ENCODE measurements at places on chromosomes 7 and 10.

- DNase-seq = peak; percentile 85
These were observed at the start of gene IL6 for GRCh38 chr7:22726907-22727713. TSS of gene IL6 (plus strand) at chr7:22727200. CDS start at chr7:22727263, 63 bp downstream.

DNA sequence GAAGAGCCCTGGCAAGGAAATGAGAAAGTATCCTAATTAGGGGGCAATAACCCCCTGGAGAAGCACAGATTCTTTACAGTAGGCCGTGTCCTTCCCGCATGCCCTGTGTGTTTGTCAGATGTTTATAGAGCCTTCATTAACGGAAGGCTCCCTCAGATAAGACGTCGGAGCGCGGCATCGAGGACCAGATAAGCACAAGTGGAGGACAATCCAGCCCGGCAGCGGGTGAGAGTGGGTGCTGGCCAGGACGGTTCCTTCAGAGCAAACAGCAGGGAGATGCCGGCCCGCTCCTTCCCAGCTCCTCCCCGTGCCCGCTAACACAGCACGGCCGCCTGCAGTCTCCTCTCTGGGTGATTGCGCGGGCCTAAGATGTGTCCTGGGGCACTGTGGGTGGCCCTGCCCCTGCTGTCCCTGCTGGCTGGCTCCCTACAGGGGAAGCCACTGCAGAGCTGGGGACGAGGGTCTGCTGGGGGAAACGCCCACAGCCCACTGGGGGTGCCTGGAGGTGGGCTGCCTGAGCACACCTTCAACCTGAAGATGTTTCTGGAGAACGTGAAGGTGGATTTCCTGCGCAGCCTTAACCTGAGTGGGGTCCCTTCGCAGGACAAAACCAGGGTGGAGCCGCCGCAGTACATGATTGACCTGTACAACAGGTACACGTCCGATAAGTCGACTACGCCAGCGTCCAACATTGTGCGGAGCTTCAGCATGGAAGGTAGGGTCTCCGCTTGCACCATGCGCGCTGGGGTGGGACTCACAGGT lies at the start of gene GDF2:
GDF2 (plus strand) TSS at position 155 of the 762 bp plus-strand sequence; CDS start at position 370, 215 bp downstream.
- DNase-seq = peak; percentile 42

DNA sequence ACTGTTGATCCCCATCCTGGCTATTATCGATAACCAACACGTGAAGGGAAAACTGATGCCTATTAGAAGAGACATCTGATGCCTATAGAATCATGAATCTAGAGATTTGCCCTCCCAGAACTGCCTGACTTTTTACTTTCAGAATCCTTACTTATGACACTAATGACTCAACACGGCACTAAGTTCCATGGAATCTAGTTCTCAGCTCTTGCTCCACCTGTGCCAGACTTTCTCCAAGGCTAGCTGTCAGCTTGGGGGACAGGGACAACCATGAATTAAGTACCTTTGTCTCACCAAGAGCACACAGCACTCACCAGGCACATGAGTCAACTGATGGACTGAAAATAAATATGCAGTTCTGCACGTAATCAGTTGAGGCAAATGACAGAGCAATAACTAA lies 184.2 kb downstream of the FRMD4A start:
- no peak for DNase-seq

DNA sequence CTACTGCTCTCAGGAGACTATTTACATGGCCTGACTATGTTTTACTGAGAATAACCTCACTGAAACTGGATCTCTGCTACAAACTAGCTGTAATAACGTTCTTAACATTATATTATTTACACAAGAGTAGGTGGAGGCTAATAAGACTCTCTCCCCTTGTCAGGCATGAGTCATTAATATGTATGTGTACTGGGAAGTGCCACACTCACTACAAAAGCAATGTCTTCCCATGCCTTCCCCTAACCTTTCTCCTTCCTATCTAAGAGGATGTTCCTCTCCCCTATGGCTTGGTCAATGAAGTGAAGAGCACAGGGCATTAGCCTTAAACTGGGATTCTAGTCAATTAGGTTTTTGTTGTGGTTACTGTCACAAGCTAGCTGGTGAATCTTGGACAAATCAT lies 147.9 kb downstream of the DGKB start:
- no peak for DNase-seq

GRCh38 chr10:15735763-15736162 lies 16.0 kb upstream of the ITGA8 start:
- no peak for DNase-seq

Measured in suprapubic skin (tissue), 4 donors.